HFFc6 (cell line): ENCODE measurements at places on chromosomes 3 and 15. TPM values are rescaled to one million over a fixed set of nuclear protein-coding genes. Genes with fewer than 3 reads are reported as not detected.

DNA sequence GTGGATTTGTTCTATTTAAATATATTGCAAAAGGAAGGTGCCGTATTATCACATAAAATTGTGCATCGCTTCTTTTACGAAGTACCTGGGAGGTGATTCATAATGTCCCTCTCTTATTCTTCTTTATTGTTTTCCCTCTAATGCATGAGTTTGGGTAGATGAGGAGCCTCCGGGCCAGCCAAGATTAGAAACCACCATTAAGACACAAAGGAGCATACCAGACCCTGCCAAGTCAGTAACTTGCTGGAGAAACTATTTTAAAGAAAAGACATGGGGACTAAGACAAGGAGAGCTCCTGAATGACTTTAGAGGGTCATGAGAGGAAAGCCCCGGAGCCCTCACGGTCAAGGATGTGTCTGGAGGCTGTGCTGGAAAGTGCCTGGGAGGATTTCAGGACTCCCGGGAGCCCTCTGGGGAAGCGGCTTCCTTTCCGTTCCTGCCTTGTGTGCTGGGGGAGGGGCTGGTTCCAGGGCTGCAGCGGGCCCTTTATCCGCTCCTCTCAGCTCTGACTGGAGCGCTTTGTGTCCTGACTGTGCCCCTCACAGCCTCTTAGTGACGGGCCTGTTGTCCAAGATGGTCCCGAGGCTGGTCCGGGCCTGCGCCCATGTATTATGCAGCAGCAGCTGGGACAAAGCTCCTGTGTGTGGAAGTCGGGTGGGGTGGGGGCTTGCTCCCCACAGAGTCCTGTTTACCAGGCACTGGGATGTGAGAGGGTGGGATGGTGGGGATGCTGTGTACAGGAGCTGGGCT is 35.7 kb downstream of the CORO2B start:
- H3K27me3 ChIP-seq, result no peaks in the 10 kb centered on the region; the same call in 1 of the 2 replicates
- H3K4me1 ChIP-seq, result peaks cover 51% of the 10 kb centered on the region
- H3K27ac ChIP-seq, result no peak overlapping the region

The CNTN3 gene
- total RNA-seq, result 9.3 to 13.5 TPM (median 10.2 TPM) in 3 replicates

GRCh38 chr15:81516461-81516860 is 142.4 kb upstream of the TMC3 start:
- DNase-seq, result peak; percentile 38
- peaks cover 24% of the 10 kb centered on the region for H3K4me1 ChIP-seq
- H3K4me3 ChIP-seq, result peak overlapping the region; percentile 67
- peaks cover 2% of the 10 kb centered on the region for H3K27me3 ChIP-seq

DNA sequence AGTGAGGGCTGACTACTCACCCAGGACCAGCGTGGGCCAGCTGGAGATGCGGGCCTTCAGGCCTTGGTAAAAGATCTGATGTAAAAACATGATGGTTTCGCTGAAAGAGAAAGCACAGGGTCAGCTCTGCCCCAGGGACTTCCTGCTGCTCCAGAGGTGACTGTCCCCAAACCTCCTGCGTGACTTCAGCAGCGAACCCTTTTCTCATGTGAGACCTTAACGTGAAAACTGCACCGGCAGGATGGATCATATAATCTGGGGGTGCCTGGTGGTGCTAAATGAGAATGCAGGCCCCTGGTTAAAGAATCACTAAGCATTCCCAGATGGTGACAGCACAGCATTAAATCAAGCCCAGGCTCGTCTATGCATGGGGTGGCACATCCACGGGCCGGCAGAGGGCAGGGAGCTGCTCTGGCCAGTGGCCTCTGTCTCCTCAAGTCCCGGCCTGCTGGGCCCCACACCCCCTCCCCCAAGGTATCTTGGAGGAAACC is 55.4 kb downstream of the RASGRF1 start:
- DNase-seq, result peak; percentile 33
- H3K36me3 ChIP-seq, result no peaks in the 10 kb centered on the region
- no peak overlapping the region for H3K27ac ChIP-seq
- H3K27me3 ChIP-seq, result peaks cover 12% of the 10 kb centered on the region
- peak overlapping the region; percentile 26; the same call in 1 of the 2 replicates for H3K4me3 ChIP-seq

DNA sequence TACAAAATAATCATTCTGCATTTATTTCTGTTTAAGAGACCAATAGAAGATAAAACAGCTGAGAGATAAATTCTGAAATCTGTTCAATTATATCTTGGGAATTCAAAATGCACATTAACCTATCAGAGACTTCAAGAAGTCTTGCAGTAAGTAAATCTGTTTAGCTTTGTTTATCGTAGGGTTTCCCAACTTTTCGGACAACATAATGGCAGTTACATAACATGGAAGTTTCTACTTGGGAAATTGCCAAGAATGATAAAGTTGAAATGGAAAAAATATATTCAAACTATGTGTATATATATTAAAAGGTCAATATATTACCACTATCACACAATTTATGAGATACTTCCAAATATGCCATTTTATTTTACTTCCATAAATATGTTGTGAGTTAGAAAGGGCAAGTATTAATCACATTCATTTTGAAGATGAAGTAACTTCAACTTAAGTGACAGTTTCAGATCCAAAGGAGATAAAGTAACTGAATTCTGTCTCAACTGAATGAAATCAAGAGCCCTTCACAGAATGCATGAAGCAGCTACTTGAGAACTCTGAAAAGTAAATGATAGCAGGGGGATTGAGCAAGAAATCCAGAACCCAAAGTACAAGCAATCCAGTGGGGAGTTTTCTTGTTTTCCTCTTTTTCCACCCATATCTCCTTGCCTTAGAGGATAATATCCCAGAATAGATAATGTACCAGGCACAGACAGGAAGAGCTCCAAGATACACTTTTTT is 108.8 kb downstream of the PLOD2 start:
- H3K4me1 ChIP-seq, result peaks cover 15% of the 10 kb centered on the region
- peaks cover 5% of the 10 kb centered on the region; the same call in 1 of the 2 replicates for H3K36me3 ChIP-seq

GRCh38 chr3:107574650-107575049 is 51.9 kb downstream of the BBX start:
- peaks cover 3% of the 10 kb centered on the region for H3K27me3 ChIP-seq
- peaks cover 13% of the 10 kb centered on the region for H3K4me1 ChIP-seq
- no peaks in the 10 kb centered on the region for H3K36me3 ChIP-seq
- no peak overlapping the region for H3K27ac ChIP-seq
- DNase-seq, result peak; percentile 42
- no peak overlapping the region for H3K4me3 ChIP-seq

DNA sequence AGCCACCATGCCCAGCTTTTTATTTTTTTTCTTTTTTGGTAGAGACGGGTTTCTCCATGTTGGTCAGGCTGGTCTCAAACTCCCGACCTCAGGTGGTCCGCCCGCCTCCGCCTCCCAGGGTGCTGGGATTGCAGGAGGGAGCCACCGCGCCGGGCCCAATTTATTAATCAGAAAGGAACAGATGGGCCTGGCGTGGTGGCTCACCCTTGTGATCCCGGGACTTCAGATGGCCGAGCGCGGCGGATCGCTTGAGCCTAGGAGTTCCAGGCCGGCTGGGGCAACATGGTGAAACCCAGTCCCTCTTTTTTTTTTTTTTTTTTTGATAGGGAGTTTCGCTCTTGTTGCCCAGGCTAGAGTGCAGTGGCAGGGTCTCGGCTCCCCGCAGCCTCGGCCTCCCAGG is 64.6 kb downstream of the GOLGA6L7 start:
- no peak for DNase-seq
- no peak overlapping the region for H3K27ac ChIP-seq
- peaks cover 8% of the 10 kb centered on the region for H3K27me3 ChIP-seq

- H3K27me3 ChIP-seq, result no peaks in the 10 kb centered on the region
- DNase-seq, result no peak
- H3K4me1 ChIP-seq, result no peaks in the 10 kb centered on the region
- no peak overlapping the region for H3K27ac ChIP-seq
- no peak overlapping the region for H3K4me3 ChIP-seq
- H3K36me3 ChIP-seq, result no peaks in the 10 kb centered on the region; the same call in 1 of the 2 replicates
Measured at GRCh38 chr3:36312351-36312750, 68.0 kb upstream of the STAC start.
